Pulmonary artery endothelial cell (primary cell): ENCODE measurements at places on chromosomes 4 and X.

GRCh38 chrX:136266828-136267227 is 15.6 kb upstream of the MAP7D3 start:
- DNase-seq, result no peak

GRCh38 chr4:87846226-87846625 is 13.5 kb downstream of the MEPE start:
- no peak for DNase-seq

- no peak for DNase-seq
These were observed 19.9 kb downstream of the PHF8 start for GRCh38 chrX:54024350-54024749.

GRCh38 chr4:128649575-128650205 is 159.8 kb upstream of the JADE1 start:
- DNase-seq, result no peak

DNA sequence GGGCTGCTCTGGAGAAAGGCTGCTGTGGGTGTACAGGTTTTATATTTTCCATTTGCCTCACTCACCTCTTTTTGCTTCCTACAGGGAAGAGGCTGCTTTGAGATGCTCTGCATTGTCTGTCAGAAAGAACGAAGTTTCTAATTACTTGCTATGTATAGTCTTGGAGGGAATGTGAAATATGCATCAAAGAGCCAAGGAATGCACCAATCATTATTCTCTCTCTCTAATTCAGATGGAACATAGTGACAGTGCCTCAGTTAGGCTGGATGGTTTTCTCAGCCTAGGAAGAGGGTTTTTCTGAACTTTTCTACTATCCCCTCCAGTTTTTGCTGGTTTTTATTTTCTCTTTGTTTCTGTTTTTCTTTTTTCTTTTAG is 106.8 kb upstream of the SLC4A4 start:
- no peak for DNase-seq

- no peak for DNase-seq
These were observed 21.5 kb downstream of the HAND2 start for GRCh38 chr4:173508386-173509035.

- no peak for DNase-seq
These were observed 579.2 kb downstream of the BCOR start for GRCh38 chrX:39518476-39519029.

DNA sequence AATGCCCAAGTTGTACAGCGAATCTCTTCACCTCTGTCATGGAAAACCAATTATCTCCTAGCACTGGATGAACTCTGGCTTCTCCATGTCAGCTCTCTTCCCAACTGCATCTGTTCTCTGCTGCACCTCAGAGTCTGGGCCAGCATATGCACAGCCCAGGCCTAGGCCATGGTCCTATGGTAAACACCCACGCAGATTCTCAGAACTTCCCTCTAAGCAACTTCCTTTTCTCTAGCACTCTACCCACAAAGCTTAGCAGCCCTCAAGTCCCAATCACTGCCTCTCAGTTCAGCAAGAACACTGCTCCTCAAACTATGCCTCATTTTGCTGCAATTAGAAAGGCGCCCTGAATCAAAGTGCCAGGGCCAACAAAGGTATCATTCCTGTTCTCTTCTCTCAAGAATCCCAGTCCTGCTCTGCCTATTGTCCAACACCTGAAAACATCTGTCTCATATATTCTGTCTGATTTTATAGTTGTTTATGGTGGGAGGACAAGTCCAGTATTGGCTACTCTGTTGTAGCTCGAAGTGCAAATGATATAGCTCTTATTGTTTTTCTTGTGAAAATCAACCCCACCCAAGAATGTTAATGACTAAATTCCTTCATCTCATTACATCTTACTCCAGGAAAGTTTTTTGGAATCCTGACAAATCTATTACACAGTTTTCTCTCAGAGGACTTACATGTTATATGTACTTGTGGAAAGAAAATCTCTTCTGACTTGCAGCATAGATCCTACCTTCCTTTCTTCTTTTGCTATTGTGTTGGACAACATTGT is 85.4 kb downstream of the DCHS2 start:
- DNase-seq, result no peak

DNA sequence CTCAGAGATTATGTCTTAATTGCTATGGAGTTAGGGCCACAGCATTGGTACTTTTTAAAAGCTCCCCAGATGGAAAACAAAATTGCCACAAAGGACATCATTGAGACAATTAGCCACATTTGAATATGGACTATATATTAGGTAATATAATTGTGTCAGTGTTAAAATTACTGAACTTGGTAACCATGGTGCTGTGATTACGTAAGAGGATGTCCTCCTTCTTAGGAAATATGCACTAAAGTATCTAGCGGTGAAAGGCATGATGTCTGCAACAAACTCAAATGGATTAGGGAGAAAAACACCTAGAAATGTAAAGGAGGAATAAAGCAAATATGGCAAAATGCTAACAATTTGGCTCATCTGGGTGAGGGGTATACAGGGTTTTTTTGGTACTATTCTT is 89.9 kb upstream of the PAK3 start:
- no peak for DNase-seq

GRCh38 chr4:498328-498904 is 540 bp downstream of the ZNF721 start:
- no peak for DNase-seq

DNA sequence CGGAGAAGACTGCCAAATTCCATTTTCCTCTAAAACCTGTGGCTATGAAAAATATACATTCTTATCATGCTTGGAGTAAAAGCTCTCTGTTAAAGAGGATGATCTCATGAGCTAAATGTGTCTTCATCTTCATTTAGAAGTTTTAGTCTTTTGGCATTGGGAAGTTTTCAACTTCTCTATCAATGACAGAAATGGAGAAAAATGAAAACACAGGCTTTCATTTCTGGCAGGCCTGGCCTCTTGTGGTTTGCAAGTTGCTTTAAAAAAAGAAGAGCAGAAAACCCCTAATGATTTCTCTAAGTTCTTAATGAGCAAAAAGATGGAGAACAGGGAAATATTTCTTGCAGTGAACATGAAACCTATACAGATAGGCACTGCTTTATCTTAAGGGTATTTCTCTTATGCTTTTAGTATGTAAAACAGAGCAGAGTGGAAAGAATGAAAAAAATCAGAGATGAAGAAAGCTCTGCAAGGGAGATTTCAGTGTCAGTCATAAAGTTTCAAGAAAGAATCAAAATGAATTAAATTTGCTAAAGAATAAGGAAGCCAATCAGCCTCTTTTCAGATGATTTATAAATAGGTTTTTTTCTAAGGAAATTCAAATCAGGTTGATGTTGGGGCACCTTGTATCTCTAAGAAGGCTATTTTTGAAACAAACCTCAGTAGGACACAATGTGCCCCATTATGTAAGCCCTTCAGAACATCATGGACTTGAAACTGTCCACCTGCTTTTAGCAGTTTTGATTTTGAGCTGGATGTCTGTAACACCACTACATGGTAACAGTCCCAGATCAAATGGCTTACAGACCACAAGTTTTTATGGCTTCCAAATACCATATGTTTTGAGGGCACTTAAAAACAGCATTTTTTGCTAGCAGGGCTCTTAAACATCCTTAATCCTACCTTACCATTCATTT is 225.0 kb downstream of the GRIA3 start:
- DNase-seq, result no peak

DNA sequence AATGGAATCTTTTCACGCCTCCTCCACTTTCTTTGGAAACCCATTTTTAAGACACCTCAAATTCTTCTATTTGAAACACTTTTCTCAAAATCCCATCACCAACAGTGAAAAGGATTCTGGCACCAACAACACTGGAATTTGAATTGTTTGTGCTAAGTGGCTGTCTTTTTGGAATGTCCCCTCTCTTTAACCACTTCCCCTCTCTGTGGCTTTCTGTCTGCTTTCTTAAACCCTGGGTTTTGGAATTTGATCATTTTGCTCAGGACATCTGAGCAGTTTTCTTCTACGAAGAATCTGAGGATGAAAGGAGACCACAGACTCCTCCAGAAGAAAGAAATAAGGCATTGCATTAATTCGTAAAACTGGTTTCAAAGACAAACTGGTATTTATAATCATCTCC is 89.0 kb downstream of the MXRA5 start:
- no peak for DNase-seq

DNA sequence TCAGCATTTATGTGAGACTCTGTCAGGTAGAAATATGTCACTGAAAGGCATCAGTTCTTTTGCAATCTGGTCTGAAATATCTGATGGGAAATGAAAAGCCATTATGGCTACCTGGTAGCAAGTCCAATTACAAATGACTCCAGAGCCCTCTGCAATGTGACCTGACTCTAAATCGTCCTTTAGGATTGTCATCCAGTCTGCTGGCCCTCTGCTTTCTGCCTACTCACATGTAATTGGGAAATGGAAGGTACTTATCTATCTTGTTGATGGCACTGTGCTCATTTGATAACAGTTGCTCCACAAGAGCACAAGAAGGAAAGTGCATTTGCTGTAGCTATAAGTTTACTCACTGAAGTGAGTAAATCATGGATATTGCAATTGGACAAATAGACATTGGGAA is 799.8 kb downstream of the RAPGEF2 start:
- no peak for DNase-seq

DNA sequence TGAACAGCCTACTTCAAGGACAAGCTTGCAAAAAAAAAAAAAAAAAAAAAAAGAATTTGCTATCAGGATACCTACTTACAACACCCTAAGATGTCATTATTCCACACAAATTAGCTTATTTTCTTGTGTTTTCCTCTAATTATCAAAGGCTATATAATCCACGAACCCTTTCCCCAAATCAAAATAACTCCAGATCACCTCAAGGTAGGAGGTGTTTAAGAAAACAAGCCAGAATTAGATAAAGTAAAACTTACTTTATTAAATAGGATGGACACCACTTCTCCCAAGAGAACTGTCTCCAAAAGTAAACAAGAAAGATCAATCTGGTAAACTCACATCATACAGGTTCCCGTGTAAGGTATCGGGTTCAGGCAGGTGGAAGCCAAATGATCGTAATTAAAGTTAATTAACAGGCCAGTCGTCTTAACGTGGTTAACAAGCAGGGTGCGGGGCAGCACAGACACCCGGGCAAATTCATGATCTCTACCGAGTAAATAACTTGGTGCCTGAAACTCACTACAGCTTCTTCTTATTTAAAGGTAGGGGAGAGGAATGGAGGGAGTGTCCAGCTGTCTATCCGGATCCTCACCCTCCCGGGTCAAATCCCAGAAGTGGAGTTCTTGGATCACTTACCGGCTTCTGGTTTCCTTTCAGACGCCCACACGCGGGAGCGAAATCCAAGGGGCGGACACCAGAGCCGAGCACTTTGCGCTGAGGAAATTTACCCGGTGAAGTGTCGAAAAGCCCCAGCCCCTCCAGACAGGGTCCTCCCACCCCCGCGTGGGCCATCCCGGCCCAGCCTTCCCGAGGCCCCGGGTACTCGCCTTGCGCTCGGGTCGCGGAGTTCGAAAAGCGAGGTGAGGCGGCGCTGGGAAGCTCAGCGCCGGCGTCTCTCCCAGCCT is 708 bp downstream of the ARAP2 start:
- DNase-seq, result no peak

DNA sequence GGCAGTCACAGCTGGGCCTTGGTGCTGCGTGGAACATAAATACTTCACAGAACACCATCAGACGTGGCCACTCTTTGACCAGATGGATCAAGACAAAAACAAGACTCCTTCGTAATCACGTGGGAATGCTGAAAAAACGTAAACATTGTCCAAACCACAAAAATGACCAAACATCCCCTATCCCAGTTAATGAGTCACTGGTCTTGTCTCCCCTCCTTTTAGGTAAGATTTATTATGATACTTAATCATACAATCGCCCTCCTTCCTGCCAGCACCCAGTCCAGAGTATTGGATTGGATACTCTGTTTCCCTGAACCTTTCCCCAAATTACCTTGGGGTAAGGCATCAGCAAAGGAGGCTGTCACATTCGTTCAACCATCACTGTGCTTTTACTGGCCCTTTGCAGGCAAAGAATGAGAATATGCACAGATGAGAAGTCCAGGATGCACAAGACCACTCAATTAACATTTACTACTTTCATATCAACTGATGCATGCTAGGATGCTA is 601 bp upstream of the TCEANC start:
- DNase-seq, result no peak

- no peak for DNase-seq
These were observed at the start of gene ARHGEF38 for GRCh38 chr4:105551965-105552746. Gene ARHGEF38, plus strand, starts transcription at chr4:105552620. Its CDS starts 146 bp downstream, at chr4:105552766.

GRCh38 chrX:21167494-21167893 is 206.7 kb upstream of the CNKSR2 start:
- no peak for DNase-seq

- no peak for DNase-seq
These were observed 13.7 kb upstream of the ADD1 start for GRCh38 chr4:2829933-2830451.

GRCh38 chr4:8516996-8517550 is 63.1 kb upstream of the GPR78 start:
- no peak for DNase-seq

DNA sequence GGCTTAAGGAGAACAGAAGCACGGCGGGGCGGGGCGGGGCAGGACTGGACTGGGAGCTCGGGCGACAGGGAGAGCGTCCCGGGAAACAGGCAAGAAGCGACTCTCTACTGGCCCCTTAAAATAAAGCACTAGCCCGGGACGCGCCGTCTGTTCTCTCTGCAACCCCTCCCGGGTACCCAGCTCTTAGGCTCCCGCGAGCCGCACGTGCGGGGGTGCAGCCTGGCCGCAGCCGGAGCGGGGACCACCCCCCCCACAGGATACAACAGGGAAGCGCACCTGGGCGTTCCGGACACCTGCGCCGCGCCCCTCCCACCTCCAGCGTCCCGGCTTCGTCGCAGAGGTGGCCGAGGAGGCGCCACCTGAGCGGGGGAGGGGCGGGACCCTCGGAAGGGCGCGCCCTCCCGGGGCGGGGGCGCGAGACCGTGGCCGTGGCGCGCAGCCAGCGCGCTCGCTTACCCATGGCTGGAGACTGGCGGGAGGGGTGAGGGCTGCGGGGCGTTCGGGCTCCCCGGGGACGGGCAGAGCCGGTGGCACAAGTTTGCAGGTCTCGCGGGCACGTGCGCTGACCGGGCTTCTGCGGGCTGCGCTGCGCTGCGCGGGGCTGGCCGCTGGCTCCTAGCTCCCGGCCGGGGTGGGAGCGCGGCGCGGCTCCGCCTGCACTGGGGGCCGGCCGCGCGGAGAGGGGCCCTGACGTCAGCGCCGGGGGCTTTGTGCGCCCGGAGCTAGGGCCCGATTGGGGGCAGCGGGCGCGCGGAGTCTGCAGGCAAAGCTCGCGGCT is 91.5 kb downstream of the GEMIN8 start:
- DNase-seq, result no peak
